ENCODE measurements at places on chromosomes 16 and 17.

DNA sequence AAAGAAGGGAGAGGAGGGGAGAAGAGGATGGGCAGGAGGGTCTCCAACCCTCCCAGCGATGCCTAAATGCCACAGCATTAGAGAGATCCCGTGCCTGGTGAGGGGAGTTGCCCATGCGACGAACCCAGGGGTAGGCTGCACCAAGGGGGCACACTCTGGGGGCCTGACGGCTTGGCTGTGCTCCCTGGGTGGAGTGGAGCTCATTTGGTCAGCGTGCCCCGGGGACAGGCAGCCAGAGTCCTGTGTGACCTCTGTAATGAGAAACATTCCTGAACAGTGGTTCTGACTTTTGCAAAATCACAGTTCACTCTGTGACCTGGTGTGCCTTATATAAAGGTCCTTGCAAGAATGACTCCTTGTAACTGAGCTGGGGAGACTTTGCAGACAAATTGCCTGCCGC lies 205.0 kb upstream of the N4BP1 start:
- no peak for DNase-seq

DNA sequence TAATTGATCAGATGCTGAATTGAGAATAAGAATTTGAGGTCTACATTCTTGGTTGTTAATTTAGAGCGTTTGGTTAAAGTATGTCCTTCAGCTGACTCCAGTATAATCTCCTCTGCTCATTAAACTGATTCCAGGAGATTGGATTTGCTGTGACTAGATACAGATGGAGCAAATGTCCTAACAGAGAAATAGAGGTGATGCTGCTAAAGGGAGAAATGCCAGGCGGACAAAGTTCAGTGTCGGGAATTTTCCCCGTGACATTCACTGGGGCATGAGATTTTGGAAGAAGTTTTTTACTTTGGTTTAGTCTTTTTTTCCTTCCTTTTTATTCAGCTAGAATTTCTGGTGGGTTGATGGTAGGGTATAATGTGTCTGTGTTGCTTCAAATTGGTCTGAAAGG lies 19.0 kb downstream of the PRKAR1A start:
- no peak for DNase-seq

- no peak for DNase-seq
Observed at GRCh38 chr17:46082257-46082656, 83.2 kb downstream of the STH start.

DNA sequence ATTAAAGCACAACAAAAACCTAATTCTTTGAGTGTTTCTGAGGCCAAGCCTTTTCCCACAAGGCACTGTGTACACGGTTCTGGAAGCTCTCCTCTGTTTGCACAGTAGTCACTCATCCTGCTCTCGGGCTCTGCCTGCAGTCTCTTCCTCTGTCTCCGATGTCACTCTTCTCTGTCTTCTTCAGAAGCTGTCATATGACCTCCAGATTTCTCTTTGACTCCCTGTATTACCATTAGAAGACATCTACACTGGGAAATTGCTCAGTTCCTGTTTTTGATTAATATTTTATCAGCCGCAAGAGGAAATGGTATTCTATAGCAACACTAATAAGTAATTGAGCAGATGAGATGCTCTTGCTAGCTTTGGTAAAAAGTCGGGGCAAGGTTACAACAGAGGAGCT lies 422.9 kb downstream of the WWOX start:
- DNase-seq = no peak

DNA sequence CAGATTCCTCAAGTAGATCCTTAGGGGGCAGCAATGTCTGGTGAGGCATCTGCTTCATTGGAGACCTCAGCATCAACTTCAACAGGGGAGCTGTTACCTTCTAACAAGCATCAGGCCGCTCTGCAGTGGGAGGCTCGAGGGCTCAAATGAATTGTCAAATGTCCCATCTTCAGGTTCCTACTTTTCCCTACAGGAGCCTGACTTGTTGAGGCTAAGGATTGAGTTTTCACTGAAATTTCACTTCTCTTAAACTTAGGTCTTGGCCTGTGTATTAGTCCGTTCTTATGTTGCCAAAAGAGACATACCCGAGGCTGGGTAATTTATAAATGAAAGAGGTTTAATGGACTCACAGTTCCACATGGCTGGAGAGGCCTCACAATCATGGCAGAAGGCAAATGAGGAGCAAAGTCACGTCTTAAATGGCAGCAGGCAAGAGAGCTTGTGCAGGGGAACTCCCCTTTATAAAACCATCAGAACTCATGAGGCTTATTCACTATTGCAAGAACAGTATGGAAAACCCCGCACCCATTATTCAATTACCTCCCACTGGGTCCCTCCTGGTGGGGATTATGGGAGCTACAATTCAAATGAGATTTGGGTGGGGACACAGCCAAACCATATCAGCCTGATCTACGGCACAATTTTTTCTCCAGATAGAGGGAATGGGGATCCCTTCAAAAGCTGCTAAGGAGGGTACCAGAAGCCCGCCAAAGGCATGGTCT lies 5.1 kb upstream of the CD300LD start:
- DNase-seq = no peak
